ENCODE measurements at places on chromosomes 11 and 22.

DNA sequence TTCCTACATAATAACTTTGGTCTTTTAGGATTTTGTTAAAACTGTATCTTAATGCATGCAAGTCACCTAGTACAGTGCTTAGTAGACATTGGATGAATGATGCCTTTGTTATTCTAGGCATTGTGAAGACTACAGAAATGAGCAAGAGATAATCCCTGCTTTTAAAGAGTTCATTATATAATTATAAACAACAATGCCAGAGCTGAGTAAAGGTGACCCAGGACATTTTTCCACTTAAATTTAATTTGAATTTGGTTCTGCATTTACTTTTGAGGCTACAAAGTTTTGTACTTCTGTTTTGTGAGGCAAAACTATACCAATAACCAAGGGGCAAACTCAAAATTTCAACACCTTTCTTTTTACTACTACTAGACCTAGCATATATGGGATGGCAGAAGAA lies 182.0 kb upstream of the SESN3 start:
- DNase-seq = no peak

- DNase-seq = peak; percentile 71
These were observed 38.2 kb downstream of the SYTL2 start for GRCh38 chr11:85772695-85773094.

DNA sequence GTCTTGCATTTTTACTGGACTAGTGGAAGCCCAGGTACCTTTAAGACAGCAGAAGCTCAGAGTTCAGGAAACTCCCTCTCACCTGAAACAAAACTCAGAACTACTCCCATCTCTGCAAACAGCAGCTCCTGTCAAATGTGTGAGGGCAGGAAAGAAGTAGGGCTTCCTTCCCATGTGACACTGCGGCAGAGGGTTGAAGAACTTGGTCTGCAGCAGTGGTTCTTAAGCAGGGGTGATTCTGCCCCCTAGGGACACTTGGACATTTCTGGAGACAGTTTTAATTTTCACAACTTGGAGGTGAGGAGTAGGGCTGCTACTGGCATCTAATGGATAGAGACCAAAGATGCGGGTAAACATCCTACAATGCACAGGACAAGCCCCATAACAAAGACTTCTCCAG lies 63.4 kb downstream of the RCN1 start:
- peak; percentile 25 for DNase-seq

- peak; percentile 99 for DNase-seq
These were observed 46.6 kb downstream of the MTMR2 start for GRCh38 chr11:95877291-95877690.

- DNase-seq = peak; percentile 17
These were observed 1122.8 kb upstream of the CCDC90B start for GRCh38 chr11:84408946-84409411.

DNA sequence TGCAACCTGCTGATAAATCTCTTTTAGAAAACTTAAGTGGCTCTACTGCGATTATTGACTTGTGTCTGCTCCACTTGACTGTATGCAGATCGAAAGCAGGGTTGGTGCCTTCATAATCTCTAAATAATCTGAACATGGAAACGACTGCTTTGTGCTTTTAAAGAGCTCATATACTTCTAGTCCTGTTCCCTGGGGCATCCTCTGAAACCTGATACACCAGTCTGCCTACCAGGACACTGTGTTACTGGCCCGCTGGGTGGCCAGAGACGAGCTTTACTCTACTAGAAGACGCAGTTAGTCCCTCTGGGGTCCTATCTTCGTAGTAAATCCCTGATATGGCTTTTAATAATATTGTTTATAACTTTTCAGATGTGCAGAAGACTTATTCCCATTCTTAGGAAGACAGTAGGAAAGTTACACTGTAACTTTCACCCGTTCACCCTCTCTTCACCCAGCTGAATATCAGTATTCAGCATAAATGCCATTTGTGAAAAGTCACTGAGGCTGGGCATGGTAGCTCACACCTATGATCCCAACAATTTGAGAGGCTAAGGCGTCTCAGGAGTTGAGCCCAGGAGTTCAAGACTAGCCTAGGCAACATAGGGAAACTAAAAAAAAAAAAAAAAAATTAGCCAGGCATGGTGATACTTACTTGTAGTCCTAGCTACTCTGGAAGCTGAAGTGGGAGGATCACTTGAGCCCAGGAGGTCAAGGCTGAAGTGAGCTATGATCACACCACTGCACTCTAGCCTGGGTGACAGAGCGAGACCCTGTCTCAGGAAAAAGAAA lies 9.0 kb upstream of the HTR3B start:
- DNase-seq = peak; percentile 0

DNA sequence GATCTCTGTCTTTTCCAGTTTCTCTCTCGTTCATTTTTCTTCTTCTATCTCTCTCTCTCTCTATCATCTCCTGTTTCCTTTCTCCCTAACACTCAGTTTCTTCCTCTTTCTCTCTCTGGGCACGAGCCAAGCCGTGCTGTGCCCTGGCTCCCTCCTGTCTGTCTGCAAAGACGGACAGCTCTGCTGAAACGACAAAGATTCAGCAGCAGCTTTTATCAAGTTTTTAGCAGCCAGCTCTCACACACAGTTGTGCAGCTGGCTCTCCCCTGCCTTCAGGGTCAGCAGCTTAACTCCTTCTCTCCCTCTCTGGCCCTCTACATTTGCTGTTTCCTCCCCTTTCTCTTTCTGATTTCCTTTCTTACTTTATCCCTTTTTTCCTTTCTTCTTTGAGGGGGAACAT lies 352.0 kb upstream of the MPPED2 start:
- DNase-seq = no peak

DNA sequence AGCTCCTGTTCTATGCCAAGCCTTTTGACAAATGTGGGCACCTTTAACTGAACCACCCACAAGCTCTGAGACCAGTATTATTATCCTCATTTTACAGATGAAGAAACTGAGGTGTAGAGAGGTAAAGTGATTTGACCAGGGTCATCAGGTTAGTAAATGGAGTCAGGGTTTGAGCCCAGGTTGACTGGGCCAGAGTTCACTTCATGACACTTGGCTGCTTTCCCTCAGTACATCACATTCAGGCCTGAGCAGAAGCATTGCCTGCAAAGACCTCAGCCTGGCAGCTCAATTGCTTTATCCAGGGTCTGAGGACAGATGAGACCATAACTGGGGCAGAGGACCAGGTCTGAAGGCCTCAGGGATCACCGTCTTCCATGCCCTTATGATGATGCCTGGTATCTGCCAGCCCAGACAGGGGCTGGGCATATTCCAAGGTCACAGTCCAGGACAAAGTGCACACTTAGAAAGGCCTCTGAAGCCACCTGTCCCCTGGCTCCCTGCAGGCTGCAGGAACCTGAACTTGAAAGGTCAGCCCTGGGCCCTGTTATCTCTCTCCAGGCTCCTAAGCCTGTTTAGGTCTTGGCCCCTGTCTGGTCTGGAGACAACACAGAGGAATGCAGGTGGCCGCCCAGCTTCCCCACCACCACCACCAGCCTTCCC lies 32.0 kb downstream of the POU2AF3 start:
- no peak for DNase-seq

DNA sequence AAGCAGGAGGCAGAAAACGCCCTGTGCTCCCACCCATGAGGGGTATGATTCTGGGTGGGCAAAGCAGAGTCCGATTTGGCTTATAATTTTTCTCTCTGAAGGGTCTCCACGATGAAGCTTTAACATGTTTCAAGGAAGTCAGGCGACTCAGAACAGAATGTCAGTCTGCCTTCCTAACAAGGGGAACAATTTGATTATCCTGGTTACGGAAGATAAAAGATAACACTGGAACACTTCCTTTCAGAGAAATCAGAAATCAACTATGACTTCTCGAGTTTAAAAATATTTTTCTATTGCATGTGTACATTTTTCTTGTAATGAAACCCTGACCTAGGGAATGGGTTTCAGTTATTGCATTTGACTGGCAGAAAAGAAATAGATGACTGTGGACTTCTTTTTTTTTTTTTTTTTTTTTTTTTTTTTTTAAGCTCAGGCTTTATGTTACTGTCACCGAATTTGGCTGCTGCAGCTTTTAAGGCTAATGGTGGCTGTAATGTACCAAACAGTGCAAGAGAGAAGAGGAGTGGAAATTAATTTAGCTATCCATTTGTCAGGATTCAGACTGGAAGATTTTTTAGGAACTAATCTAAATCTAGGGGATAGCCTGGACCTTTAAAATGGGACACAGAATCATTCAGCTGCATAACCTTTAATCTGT lies 297.7 kb downstream of the CADM1 start:
- no peak for DNase-seq

DNA sequence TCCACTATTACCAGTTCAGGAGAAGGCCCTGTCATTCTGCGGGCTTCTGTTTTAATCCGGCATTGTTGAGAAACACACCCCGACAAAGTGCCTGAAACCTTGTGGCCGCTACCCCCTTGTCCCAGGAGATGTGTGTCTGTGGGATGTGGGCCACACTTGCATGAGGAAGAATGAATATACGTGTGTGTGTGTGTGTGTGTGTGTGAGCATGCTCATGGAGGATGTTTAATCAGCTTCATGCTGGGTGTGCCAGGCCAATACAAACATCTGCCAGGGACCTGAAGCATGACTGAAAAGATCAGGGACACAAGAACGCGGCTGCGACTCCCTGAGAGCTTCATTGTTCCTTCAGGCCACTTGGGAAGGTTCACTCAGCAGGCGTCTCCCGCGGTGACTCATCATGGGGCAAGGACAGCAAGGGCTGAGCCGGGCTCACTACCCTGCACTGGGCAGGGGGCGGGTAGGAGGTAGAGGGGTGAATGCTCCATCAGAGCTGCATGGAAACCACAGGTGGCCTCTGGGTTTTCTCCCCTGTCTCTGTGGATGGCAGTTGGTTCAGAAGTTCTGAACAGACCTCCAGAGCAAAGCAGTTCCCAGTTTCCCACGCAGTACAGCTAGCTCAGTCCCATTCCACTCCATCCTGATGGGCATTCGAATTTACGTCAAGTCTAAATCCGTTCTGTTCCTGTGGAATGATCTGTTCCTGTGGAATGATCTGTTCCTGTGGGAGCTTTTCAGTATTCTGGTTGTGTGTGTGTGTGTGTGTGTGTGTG lies 7.0 kb upstream of the MALAT1 start:
- peak; percentile 94 for DNase-seq

GRCh38 chr22:39206491-39206890 lies 38.3 kb downstream of the PDGFB start:
- DNase-seq = no peak

GRCh38 chr22:17772249-17772957 lies 1.9 kb downstream of the BID start:
- no peak for DNase-seq

- DNase-seq = no peak
These were observed 525.9 kb downstream of the KCNA4 start for GRCh38 chr11:29490938-29491337.

- DNase-seq = no peak
These were observed 25.5 kb downstream of the EMID1 start for GRCh38 chr22:29230972-29231875.

- DNase-seq = peak; percentile 90
These were observed at the start of gene TTC9C for GRCh38 chr11:62728171-62728988. TSS of gene TTC9C (plus strand) at chr11:62728486. CDS start at chr11:62728849, 363 bp downstream.

GRCh38 chr11:17640493-17641164 lies 78.7 kb upstream of the MYOD1 start:
- DNase-seq = no peak

DNA sequence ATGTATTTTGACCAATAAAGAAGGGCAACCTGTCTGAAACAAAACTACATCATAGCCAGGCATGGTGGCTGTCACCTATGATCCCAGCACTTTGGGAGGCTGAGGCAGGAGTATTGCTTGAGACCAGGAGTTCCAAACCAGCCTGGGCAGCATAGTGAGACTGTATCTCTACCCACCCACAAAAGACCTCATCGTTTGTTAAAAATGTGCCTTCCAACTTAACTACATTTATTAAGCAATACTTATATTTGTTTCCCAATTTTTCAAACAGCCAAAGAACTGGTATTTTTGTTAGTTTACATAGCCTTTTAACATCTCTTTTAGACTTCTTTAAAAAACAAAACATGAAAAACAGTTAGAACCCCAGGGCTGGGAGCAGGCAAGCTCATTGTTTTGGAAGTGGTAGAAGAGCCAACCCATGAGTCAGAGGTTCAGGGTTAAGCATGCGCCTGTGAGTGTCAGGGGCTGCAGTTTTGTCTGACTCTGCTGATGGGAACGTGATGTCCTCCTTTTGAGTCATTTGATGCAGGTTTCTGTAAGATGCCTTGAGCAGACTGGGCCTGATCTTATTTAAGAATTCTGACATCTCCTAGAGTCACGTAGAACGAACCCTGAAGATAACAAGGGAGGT lies 53.9 kb upstream of the CRTAM start:
- DNase-seq = peak; percentile 93

DNA sequence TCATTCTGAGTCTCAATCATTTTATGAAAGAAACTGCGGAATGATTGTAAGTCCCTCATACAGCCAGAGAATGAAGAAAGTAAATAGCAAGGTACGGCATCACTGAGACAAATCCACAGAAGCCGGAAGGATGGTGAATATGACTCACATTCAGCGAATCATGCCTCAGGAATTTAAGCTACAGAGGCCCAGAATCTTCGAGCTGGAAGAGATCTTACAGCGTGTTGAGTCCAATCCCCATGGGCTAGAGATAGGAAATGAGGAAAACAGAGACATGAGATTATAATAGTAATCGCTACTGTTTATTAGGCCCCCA lies 173.2 kb downstream of the KIF18A start:
- peak; percentile 95 for DNase-seq

GRCh38 chr11:46594374-46594700 lies 514 bp upstream of the AMBRA1 start:
- no peak for DNase-seq

DNA sequence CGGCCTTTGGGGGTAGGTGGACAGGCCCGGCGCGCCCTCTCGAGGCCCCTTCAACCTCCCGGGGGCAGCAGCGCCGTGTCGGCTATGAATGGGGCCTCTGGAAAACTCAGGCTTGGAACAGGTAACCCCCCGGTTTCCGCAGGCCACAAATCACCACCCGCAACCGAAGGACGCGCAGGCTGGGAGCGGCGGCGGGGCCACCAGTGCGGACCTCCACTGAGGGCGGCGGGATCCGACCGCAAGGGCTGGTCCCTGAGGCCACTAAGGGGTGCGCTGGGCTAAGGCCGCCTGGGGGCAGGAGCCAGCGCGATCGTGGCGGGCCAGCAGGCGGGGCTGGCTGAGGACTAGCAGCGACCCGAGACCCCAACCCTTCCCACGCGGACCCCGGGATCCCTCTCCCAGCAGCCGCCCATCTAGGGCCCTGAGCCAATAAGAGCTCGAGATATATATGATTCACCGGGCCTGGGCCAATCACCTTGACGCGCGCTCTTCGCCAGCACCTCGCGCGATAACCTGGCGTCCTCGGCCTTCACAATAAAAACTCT lies 609 bp upstream of the ATF4 start:
- DNase-seq = peak; percentile 100
